ENCODE measurements at places on chromosomes 7 and 10.
A peak's percentile ranks its signal among the peaks of the same experiment; 100 is the strongest.

DNA sequence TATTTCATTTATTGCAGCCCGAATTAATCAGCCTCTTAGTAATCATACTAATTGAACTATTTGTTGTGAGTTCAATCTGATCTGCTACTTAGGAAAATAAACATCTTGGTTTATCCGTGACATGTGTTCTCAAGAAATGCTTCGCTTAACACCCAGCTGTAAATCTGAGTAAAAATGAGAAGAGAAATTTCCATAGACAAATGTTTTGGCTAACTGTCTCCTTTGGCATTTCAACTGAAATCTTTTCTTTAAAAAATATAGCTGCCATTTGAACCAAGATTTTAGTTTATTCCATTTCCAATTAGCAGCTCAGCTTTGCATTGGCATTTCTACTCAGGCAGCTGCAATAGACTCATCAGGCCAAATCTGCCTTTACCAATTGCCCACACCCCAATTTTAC lies 180.5 kb upstream of the PTER start:
- no peak overlapping the region for H3K4me3 ChIP-seq
- H3K36me3 ChIP-seq: no peaks in the 10 kb centered on the region
- DNase-seq: no peak
- H3K4me1 ChIP-seq: no peaks in the 10 kb centered on the region
- no peaks in the 10 kb centered on the region for H3K27me3 ChIP-seq

DNA sequence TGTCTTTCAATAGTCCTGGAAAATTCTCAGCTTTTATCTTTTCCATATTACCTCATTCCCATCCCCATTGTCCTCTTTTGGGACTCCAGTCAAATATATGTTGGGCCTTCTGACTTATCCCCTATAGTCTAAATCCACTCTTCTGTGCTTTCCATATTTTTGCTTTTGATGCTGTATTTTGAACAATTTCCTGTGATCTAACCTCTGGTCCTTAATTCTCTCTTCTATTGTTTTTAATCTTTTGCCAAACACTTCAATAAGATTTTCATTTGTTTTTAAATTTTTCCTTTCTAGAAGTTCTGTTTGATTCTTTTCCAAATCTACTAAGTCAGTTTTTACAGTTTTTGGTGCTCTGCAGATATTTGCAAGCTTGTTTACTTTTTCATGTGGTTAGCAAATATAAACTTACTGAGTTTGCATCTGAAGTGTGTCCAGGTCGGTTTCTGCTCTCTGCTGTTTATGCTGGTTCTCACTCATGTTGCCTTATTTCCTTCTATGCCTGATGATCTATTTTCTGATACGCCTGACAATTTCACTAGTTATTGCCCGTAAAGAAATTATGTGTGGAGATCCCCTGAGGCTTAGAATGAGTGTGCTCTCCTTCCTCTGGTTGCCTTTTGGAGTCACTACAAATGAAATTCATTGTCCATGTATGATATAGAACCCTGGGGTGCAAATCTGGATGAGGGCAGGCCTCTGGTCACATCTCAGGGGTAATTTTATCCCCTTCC lies 110.4 kb downstream of the RBM20 start:
- no peak for DNase-seq
- H3K27ac ChIP-seq: no peak overlapping the region
- H3K36me3 ChIP-seq: no peaks in the 10 kb centered on the region
- H3K27me3 ChIP-seq: no peaks in the 10 kb centered on the region

DNA sequence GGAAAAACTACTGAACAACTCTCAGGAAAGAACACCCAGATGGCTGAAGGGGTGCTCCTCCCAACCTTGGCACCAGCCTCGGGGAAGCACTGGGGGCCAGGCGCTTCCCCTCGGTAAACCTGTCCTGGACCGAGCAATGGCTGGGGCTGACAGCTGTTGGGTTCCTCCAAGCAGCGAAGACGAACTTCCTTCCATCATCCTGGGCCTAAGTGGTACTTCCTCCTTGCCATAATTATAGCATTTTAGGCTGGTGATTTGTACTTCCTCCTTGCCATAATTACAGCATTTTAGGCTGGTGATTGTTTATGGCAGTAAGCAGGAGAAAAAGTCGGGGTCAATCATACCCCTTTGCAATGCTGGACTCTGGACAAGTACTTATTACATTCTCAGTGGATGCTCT lies 69.3 kb downstream of the MYOF start:
- peaks cover 63% of the 10 kb centered on the region for H3K4me1 ChIP-seq
- peak overlapping the region; percentile 72 for H3K27ac ChIP-seq
- H3K36me3 ChIP-seq: no peaks in the 10 kb centered on the region

GRCh38 chr7:157500171-157500960 lies 163.6 kb downstream of the DNAJB6 start:
- DNase-seq: no peak
- peaks cover 26% of the 10 kb centered on the region for H3K4me1 ChIP-seq

DNA sequence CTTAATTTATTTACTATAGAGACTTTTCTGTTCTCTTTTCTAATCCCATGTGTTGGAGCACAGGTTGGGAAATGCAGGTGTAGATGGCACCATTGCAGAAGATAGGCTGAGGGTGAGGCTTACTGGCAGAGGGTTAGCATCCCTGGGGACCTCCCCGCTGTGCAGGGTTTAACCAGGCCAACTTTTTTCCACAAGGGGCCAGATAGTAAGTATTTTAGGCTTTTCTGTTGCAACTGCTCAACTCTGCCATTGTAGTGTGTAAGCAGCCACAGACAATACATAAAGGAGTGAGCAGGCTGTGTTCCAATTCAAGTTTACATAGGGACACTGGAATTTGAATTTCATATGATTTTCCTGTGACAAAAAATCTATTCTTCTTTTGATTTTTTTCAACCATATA lies 34.6 kb upstream of the AOAH start:
- no peak overlapping the region for H3K27ac ChIP-seq
- H3K4me1 ChIP-seq: no peaks in the 10 kb centered on the region
- no peaks in the 10 kb centered on the region for H3K36me3 ChIP-seq

DNA sequence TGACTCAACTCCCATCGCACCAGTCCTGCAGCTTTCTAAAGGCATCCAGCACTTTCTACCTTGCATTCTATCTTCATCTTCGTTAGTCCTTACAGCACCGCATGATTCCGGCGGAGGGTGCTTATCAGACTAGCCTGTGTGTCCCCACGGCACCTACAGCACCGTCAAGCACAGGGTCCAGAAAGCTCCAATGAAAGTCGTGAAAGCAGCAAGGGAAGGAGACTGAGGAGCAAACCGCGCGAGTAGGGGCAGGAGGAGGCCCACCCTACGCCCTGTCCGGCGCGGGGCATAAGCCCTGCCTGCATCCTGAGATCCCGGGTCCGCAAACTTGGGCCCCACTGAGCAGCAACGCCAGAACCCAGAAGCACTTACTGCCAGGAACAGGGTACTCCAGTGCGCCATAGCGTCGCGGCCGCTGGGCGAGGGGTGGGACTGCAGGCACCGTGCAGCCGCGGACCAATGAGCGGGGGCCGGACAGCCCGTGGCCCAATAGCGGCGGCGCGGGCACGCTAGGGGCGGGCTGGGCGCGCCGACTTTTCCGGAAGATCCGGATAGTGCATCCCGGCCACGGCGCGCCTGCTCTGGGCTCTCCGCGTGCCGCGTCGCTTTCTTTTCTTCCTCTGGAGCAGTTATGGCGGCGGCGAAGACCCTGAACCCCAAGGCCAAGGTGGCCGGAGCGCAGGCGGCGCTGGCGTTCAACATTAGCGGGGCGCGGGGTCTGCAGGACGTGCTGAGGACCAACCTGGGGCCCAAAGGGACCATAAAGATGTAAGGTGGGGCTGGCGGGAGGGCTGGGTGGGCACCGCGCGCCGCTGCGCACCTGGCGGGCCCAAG lies 122.1 kb upstream of the VKORC1L1 start:
- DNase-seq: peak; percentile 79
- H3K27ac ChIP-seq: peak overlapping the region; percentile 51
- peaks cover 5% of the 10 kb centered on the region for H3K4me1 ChIP-seq
- H3K36me3 ChIP-seq: peaks cover 2% of the 10 kb centered on the region

GRCh38 chr10:88184543-88185297 lies 321.3 kb downstream of the PTEN start:
- no peaks in the 10 kb centered on the region for H3K27me3 ChIP-seq
- DNase-seq: no peak
- H3K36me3 ChIP-seq: no peaks in the 10 kb centered on the region
- no peak overlapping the region for H3K27ac ChIP-seq

GRCh38 chr7:38539477-38540081 lies 91.6 kb downstream of the AMPH start:
- no peaks in the 10 kb centered on the region for H3K4me1 ChIP-seq
- H3K4me3 ChIP-seq: no peak overlapping the region
- H3K36me3 ChIP-seq: no peaks in the 10 kb centered on the region
- no peak for DNase-seq
- no peaks in the 10 kb centered on the region for H3K27me3 ChIP-seq

DNA sequence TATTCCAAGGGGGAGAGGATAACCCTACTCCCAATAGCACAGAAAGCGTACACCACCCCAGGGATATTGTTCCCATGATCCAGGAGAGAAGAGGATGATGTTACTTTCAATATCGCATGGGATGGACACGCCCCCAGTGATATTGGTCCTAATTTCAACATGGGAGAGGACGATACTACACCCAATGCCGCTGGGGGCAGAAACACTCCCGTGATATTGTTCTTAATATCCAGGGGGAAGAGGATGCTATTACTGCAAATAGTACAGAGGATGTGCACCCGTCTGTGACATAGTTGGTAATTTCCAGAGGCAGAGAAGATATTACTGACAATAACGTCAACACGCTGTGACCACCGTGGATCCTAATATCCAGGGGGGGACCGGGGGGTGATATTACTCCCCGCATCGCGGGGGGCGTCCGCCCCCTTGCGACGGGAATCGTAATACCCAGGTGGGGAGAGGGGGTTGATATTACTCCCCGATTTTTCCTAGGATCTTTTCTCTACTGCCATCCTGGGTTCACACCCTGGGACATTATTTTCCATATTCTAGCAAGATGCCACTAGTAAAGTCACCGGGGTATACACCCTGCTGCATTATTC lies 16.6 kb downstream of the MEIG1 start:
- no peak for DNase-seq
- peaks cover 2% of the 10 kb centered on the region for H3K4me1 ChIP-seq
- H3K36me3 ChIP-seq: no peaks in the 10 kb centered on the region
- H3K4me3 ChIP-seq: no peak overlapping the region
- H3K27me3 ChIP-seq: no peaks in the 10 kb centered on the region

- no peaks in the 10 kb centered on the region for H3K4me1 ChIP-seq
- H3K36me3 ChIP-seq: no peaks in the 10 kb centered on the region
- H3K27me3 ChIP-seq: no peaks in the 10 kb centered on the region
- H3K4me3 ChIP-seq: no peak overlapping the region
- no peak overlapping the region for H3K27ac ChIP-seq
- no peak for DNase-seq
Observed at GRCh38 chr7:46126675-46127300, 205.7 kb upstream of the IGFBP3 start.

GRCh38 chr7:155956977-155957376 lies 144.7 kb upstream of the SHH start:
- H3K4me1 ChIP-seq: no peaks in the 10 kb centered on the region
- no peaks in the 10 kb centered on the region for H3K36me3 ChIP-seq
- H3K27ac ChIP-seq: no peak overlapping the region
- H3K27me3 ChIP-seq: no peaks in the 10 kb centered on the region
- DNase-seq: no peak

DNA sequence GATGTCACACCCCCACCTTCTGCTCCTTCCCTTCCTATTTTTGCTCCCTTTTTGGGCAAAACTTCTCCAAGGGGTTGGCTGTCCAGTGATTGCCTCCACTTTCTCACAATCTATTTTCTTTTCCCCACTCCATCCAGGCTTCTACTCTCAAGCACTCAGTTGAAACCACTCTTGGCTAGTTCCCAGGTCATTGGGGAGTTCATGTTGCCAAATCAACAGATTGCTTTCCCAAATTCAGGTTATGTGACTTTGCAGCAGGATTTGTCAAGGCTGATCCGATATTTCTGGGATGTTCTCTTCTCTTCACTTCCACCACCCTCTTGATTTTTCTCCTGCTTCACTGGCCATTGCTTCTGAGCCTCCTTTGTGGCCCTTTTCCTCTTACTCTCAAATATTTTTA lies 258.7 kb upstream of the SLC26A5 start:
- DNase-seq: no peak
- no peak overlapping the region for H3K4me3 ChIP-seq
- H3K36me3 ChIP-seq: no peaks in the 10 kb centered on the region
- H3K4me1 ChIP-seq: no peaks in the 10 kb centered on the region

DNA sequence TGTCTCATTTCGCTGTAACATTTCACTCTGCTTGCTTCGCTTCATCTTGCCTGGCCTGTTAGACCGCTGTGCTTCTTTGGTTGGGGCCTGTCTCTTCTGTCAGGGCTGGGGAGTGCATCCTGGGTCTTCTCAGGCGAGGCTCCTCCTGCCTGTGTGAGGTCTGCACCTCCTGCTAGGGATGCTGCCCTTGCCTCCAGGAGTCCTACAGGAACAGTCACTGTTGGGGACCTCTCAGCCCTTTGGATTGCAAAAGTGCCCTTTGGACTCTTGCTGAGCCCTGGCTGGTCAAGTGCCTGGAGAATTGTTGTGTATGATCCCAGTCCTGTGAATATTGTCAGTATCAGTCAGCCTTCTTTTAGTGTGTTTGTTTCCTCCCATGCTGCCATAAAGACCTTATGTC lies 84.1 kb downstream of the MDFIC start:
- no peak overlapping the region for H3K4me3 ChIP-seq
- no peaks in the 10 kb centered on the region for H3K27me3 ChIP-seq
- DNase-seq: no peak
- H3K27ac ChIP-seq: peak overlapping the region; percentile 60

- no peaks in the 10 kb centered on the region for H3K4me1 ChIP-seq
- H3K4me3 ChIP-seq: no peak overlapping the region
- no peak for DNase-seq
- no peak overlapping the region for H3K27ac ChIP-seq
Observed at GRCh38 chr10:1020460-1020859, 5.2 kb downstream of the IDI2 start.

- no peaks in the 10 kb centered on the region for H3K27me3 ChIP-seq
- no peaks in the 10 kb centered on the region for H3K36me3 ChIP-seq
- no peak overlapping the region for H3K27ac ChIP-seq
- H3K4me3 ChIP-seq: no peak overlapping the region
Observed at GRCh38 chr7:82745117-82745516, 301.5 kb upstream of the CACNA2D1 start.

DNA sequence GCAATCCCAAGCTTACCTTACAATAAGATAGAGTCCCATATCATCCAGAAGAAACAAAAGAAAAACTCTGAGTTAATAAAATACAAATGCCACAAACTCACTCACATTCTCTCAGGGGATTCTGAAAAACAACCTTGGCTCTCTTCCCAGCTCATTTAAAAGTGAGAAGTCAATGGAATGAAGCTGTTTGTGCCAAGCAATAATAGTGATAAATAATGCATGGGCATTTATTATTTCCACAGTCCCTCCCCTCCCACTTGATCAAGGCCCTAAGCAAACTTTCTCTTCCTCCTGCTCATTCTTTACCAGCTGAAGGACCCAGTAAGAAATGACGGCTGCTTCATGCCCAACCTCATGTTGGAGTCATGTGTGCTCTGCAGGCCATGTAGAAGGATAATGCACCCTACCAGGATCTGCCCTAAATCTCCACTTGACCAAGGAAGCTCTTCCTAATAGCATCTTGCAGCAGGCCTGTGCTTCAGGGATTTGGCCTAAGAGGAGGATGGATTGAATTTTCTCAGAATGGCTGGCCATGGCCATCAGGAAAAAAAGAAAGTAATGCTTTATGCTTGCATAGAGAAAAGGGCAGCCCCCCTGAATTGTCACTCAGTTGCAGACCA lies 451.3 kb downstream of the GPAM start:
- DNase-seq: no peak
- H3K36me3 ChIP-seq: no peaks in the 10 kb centered on the region
- H3K4me1 ChIP-seq: no peaks in the 10 kb centered on the region
- H3K27ac ChIP-seq: no peak overlapping the region

GRCh38 chr7:26584987-26585665 lies 279.3 kb downstream of the SKAP2 start:
- no peaks in the 10 kb centered on the region for H3K4me1 ChIP-seq
- H3K4me3 ChIP-seq: no peak overlapping the region
- no peak overlapping the region for H3K27ac ChIP-seq
- no peaks in the 10 kb centered on the region for H3K36me3 ChIP-seq
